ENCODE measurements at places on chromosomes 13 and 19.
A peak's percentile ranks its signal among the peaks of the same experiment; 100 is the strongest.

GRCh38 chr13:106835477-106835876, 267.5 kb upstream of the ARGLU1 start:
- DNase-seq = no peak

DNA sequence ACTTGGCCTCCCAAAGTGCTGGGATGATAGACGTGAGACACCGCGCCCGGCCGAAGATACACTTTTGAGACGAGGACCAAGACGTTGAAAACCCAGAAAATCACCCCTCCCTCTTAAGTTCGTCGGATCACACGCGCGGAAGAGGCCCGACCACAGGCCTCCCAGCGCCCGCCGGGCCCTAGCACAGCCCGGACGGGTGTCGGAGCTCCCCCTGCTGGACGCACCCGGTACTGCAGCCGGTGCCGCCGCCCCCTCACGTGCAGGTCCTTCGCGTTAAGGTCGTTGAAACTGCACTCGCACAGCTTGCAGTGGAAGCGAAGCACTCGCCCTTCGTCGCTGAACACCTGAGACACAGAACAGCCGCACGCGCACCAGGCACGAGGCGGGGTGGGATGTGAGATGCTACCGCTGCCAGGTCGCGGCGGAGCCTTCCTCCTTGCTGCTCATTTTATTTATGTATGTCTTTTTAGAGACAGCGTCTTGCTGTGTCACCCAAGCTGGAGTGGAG, 35.7 kb upstream of the MATK start:
- no peak for DNase-seq

GRCh38 chr13:42985312-42986175, 6.5 kb downstream of the EPSTI1 start:
- no peak for DNase-seq

GRCh38 chr13:51419001-51419636, 33.7 kb downstream of the INTS6 start:
- no peak for DNase-seq

DNA sequence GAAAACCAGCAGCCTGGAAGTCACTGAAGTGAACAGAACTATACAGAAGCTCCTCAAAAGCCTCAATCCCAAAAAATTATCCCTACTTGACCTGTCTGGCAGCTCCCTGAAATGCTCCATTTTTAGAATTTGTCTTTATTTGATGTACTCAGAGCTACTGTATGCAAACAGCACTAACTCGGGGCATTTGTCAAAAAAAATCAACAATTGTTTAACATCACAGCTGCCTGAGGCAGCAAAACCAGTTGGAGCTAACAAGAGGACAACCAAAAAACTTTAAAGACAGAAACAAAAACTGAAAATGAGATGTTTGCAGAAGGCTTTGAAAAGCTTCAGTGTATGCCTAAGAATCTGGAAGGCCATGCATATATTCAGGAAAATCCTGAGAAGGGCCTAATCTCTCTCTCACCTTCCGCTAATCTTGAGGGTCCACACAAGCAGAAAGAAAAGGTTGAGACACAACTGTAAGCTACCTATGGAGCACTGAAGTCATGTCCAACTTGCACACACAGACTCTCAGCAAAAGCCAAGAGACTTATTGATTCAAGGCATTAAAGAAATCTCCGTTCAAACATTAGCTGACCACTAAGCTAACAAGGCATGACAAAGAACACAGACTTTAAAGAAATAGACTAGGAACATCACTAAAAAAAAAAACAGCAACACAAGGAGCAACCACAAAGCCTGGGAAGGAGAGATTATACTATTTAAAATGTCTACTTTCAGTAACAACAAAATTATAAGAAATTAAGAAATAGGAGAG, 16.1 kb downstream of the VWA8 start:
- no peak for DNase-seq

DNA sequence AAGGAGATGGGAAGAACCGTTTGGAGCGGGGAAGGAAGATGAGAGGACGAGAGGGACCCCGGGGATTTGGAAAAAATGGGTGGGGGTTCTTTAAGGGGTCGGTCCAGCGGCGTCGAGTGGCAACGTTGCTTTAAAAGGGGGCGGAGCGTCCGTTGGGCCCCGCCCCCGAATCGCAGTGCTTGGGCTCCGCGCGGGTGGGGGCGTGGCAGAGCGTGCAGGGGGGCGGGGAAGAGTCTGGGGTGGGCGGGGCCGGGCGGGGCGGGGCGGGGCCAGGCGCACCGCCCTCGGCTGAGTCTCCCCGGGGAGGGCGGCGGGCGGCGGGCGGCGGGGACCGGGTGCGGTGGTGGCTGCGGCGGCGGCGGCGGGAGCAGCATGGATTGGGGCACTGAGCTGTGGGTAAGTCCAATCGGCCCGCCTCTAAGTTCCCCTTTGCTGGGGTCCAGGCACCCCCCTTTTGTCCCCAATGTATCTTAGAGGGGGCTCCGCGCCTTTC, at the start of gene TRIP10:
TSS of gene TRIP10 (plus strand) at position 291 of the 493 bp plus-strand sequence. CDS start at position 373, 82 bp downstream.
- DNase-seq = peak; percentile 49

DNA sequence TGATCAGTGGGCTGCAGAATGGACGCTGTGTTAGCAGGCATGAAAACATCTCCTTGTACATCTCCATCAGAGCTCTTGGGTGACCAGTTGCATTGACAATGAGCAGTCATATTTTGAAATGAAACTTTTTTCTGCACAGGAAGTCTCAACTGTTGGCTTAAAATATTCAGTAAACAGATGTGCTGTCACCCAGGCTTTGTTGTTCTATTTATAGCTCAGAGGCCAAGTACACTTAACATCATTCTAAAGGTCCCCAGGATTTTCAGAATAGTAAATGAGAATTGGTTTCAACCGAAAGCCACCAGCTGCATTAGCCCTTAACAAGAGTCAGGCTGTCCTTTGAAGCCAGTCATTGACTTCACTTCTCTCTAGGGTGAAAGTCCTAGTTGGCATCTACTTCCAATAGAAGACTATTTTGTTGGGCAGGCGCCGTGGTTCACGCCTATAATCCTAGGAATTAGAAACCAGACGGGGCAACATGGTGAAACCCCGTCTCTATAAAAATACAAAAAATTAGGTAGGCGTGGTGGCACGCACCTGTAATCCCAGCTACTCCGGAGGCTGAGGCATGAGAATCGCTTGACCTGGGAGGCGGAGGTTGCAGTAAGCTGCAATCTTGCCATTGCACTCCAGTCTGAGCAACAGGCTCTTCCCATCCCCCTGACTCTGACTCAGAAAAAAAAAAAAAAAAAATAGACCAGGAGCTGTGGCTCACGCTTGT, 7.9 kb upstream of the PDE4A start:
- DNase-seq = no peak

- DNase-seq = no peak
These were observed 43.1 kb downstream of the RASA3 start for GRCh38 chr13:114089341-114089740.

- DNase-seq = peak; percentile 65
These were observed 8.7 kb downstream of the SYNGR4 start for GRCh38 chr19:48372904-48373303.

- DNase-seq = no peak
These were observed 266.4 kb downstream of the NALCN start for GRCh38 chr13:101149735-101150384.

GRCh38 chr13:35039012-35039411, 96.9 kb downstream of the NBEA start:
- no peak for DNase-seq

- DNase-seq = no peak
These were observed 27.1 kb downstream of the ELAVL1 start for GRCh38 chr19:7978179-7978825.

- DNase-seq = no peak
These were observed 6.5 kb upstream of the ZNF528 start for GRCh38 chr19:52391135-52391534.

DNA sequence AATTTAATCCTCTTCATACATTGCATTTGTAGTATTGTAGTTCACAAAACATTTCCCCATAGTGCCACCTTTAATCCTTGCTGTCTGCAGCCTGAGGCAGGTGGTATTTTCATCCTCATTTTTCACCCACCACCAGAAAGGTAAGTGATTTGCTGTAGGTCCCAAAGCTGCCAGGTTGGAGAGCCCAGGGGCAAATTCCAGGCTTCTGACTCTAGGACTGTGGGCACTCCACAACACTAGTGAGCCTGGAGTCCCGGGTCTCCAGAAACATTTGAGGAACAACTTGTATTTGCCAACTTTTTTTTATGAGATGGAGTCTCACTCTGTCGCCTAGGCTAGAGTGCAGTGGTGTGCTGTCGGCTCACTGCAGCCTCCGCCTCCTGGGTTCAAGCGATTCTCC, 6.2 kb downstream of the ILF3 start:
- DNase-seq = no peak

DNA sequence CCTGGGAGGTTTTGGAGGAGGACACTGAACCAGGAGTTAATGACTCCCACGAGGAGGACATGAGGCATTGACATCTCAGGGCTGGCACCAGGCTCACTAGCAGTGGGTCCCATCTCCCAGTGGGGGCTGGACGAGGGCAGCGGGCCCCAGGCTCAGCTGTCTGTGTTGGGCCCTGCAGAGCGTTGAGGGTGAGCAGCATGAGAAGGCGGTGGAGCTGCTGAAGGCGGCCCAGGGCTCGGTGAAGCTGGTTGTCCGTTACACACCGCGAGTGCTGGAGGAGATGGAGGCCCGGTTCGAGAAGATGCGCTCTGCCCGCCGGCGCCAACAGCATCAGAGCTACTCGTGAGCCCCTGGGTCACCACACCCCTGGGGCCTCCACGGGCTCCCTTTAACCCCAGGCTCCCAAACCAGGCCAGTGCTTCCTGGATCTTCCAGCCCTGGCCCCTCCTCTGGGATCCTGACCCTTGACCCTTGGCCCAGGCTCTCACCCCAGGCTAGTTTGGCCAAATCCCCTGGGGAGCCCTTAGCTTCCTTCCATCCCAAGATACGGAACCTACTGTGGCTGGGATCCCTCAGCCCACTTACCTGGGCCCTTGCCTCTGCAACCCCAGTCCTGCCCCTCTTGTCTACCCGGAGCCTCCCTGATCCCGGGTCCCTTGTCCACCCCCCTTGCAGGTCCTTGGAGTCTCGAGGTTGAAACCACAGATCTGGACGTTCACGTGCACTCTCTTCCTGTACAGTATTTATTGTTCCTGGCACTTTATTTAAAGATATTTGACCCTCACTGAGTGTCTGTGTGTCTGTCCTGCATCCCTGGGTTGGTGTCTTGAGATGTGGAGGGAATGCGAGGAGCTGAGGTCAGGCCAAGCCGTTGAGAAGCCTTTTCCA, 1.0 kb downstream of the C19orf73 start:
- DNase-seq = no peak

DNA sequence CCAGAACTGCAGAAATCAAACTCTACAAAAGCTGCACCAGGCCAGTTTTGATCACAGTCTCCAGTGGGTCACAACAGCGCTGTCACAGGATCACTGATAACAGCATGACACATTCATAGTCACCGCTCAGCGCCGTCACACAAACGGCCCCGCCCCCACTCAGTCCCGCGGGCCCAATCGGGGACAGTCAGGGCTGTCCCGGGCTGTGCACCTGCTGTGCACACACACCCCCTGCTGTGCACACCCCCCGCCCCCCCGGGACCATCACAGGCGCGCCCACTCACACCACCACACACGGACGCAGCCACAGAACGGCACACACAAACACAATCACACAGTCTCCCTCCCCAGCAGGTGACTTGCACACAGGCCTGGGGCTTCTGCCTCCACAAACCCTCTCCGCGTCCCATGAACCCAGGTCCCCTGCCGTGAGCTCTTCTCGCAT, 435 bp upstream of the ZNF382 start:
- DNase-seq = no peak

GRCh38 chr19:7680606-7681339, at the start of gene TRAPPC5:
Gene TRAPPC5, plus strand, starts transcription at chr19:7680833. Its CDS starts 1,421 bp downstream, at chr19:7682254.
- peak; percentile 60 for DNase-seq

GRCh38 chr13:99276706-99277105, 18.5 kb upstream of the GPR18 start:
- DNase-seq = no peak

GRCh38 chr19:38485541-38486285, 52.2 kb downstream of the RYR1 start:
- DNase-seq = no peak

All from NCI-H446 treated with DMSO at 0.1 percent for 48 hours (cell line).